ENCODE measurements at places on chromosomes 13 and 19.

DNA sequence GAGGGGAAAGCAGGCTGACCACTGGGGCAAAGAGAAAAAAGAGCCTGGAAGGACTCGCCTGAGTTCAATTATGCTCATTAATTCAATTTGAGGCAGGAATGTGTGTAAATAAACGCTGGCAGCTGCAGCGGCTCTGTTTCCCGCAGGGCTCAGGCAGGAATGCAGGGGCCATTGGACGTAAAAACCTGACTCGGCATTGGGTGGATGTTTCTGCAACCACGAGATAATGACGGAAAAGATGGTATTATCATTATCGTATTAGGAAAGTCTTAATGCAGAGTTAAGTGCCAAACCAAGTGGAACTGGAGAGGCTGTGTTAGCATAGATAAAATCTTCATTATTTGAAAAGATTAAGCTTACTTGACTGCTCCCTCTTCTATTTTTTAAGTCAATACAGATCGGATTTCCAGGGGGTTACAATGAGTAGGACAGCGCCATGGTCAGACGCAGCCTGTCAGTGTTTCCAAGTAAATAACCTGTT, 169.8 kb downstream of the SHISA2 start:
- no peaks in the 10 kb centered on the region for H3K27me3 ChIP-seq
- H3K36me3 ChIP-seq, result no peaks in the 10 kb centered on the region
- no peak overlapping the region for H3K27ac ChIP-seq
- no peak overlapping the region for H3K4me3 ChIP-seq
- DNase-seq, result no peak

DNA sequence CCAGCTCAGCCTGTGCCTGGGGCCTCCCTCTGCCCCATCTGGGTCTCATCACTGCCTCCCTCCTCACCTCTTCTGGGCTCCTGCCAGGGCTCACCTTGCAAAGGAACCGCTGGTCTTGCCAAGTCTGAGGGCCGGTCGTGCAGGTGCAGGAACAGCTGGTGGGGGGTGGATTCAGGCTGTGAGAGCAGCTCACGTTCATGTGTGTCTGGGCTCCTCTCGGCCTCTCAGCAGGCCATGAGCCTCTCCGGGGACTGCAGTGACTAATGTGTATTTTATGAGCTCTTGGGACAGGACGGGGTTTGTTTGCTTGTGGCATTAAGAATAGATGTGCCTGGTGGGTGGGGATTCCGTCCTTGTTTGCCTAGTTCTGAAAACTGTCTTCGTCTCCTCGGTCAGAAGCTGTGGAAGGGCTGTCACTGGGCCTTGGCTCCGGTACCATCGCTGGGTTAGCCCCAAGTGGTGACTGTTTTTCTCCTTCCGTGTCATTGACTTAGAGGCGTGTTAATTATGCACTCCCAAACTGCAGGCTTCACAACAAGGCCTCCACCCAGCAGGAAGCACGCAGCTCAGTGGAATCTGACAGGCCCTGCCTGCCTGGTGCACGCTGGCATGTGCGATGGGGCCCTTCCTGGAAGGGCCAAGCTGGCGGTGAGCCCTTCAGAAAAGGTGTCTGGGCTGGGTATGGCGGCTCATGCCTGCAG, 77.6 kb downstream of the KDM4B start:
- H3K27me3 ChIP-seq, result no peaks in the 10 kb centered on the region
- DNase-seq, result no peak
- H3K4me3 ChIP-seq, result no peak overlapping the region
- H3K4me1 ChIP-seq, result no peaks in the 10 kb centered on the region

DNA sequence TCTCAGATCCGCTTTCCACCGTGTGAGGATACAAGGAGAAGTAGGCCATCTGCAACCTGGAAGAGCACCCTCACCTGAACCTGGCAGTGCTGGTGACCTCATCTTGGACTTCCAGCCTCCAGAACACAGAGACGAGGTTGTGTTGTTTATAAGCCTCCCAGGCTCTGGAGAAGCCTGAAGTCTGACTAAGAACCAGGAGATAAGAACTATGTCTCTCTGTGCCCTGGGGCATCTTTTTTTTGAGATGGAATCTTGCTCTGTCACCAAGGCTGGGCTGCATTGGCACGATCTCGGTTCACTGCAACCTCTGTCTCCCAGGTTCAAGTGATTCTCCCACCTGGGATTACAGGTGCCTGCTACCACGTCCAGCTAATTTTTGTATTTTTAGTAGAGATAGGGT, 14.5 kb downstream of the FCGBP start:
- no peaks in the 10 kb centered on the region for H3K4me1 ChIP-seq
- H3K27me3 ChIP-seq, result no peaks in the 10 kb centered on the region
- DNase-seq, result no peak

GRCh38 chr19:53646144-53646543, 14.3 kb downstream of the DPRX start:
- no peaks in the 10 kb centered on the region for H3K36me3 ChIP-seq
- no peaks in the 10 kb centered on the region for H3K27me3 ChIP-seq
- H3K4me3 ChIP-seq, result no peak overlapping the region
- no peak for DNase-seq
- no peaks in the 10 kb centered on the region for H3K4me1 ChIP-seq

DNA sequence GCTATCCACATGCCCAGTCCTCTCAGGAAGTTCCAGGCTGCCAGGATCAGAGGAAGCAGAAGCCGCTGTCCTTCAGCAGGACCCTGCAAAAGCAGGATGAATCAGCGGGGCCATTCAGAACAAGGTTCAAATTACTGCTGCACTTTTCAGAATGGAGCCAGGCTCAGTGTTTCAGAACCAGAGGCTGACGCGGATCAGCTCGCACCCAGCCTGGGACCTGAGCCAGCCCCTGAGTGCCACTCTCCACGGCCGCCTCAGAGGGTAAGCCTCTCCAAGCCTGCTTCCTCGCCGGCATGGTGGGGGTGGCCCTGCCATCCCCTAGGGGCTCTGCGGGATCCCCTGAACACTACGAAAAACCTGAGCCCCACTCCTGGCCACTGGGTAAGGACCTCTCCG, 24.7 kb downstream of the RASA3 start:
- no peaks in the 10 kb centered on the region for H3K4me1 ChIP-seq
- H3K4me3 ChIP-seq, result no peak overlapping the region

GRCh38 chr13:32023096-32023495, 8.5 kb upstream of the FRY start:
- DNase-seq, result no peak
- no peaks in the 10 kb centered on the region for H3K36me3 ChIP-seq
- H3K4me1 ChIP-seq, result no peaks in the 10 kb centered on the region
- H3K27ac ChIP-seq, result no peak overlapping the region

GRCh38 chr13:93104270-93104669, 122.3 kb upstream of the GPC6 start:
- no peak for DNase-seq
- no peak overlapping the region for H3K4me3 ChIP-seq
- no peak overlapping the region for H3K27ac ChIP-seq
- no peaks in the 10 kb centered on the region for H3K36me3 ChIP-seq
- no peaks in the 10 kb centered on the region for H3K27me3 ChIP-seq
- no peaks in the 10 kb centered on the region for H3K4me1 ChIP-seq

DNA sequence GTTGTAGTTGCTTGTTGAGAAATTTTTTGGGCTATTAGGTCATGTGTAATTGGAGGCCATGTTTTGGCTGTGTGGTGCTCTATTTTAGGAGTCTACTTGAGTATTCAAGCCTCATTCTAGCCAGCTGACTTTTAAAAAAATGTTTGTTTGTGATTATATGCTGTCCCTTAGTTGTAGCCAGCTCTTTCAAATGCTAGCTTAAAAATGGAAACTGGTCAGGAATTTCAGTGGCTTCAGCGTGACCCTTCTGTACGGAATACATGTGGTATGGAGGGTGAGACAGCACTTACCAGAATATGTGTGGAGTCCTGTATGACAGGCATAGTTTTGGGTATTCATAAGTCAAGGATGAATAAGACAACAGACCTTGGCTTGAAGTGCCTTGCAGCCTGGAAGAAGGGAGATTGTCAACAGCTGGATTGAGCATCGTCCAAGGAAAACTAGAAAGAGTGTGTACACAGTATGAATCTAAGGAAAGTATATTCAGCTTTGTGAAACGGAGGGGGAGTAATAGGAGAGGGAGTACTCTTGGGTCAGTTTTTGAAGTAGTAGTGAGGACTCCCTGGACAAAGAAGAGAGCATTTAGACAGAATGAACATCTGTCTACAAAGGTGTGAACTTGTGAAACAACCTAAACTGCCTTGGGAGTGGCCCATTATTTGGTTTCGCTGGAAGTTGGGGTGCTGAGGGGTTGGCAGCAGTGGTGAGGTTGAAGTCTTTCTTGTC, 20.0 kb upstream of the WTIP start:
- H3K4me1 ChIP-seq, result peaks cover 8% of the 10 kb centered on the region
- no peaks in the 10 kb centered on the region for H3K27me3 ChIP-seq
- no peak overlapping the region for H3K4me3 ChIP-seq
- peaks cover 12% of the 10 kb centered on the region for H3K36me3 ChIP-seq
- no peak for DNase-seq
- H3K27ac ChIP-seq, result peak overlapping the region; percentile 96

DNA sequence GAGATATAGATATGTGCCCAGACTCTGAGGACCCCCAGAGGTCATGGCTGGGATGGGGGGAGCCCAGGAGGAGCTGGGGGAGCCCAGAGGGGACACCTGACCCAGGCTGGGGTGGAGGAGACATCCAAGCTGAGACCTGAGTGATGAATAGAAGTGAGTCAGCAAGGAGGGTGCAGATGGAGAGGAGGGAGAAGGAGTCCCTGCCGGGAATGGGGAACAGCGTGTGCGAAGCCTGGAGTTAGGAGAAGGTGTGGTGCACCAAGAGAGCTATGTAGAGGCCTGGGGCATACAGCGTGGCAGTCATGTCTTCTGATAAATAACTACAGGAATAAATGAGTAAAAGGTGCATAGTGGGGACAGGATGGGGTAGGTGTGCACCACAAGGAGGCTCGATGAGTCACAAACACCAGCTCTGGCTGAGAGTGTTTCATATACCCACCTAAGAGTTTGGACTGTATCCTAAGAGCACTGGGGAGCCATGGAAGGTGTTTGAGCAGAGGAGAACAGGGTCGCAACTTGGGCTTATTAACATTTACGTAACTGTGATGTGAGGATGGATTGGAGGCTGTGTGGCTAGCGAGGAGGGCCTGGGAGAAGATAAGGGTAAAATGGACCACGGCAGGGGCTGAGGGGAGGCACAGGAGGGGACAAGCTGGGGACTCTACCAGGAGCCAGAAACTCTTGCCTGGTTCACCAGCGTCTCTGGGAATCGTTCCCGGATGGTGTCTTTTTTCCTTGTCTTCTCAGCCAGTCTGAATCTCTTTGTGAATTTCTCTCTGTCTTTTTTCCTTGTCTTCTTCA, 1.4 kb downstream of the CEACAM18 start:
- H3K27me3 ChIP-seq, result no peaks in the 10 kb centered on the region
- no peaks in the 10 kb centered on the region for H3K4me1 ChIP-seq
- H3K4me3 ChIP-seq, result no peak overlapping the region
- no peaks in the 10 kb centered on the region for H3K36me3 ChIP-seq

DNA sequence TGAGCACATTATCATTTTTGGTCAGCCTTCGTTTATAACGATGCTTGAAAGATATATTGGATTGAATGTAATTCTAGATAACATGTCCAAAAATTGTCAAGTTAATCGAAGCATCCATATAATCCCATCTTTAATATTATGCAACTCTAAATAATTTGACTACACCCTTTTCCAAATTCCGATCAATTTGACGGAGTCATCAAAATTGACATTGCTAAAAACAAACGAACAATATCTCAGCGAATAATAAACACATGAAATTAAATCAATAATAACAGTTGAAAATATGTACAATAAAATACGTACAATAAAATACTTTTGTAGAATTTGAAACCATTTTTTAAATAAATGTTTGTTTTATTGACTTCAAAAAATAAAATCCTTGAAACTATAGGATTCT, 1516.4 kb downstream of the EFNB2 start:
- no peaks in the 10 kb centered on the region for H3K36me3 ChIP-seq
- H3K4me3 ChIP-seq, result no peak overlapping the region
- no peak for DNase-seq
- no peak overlapping the region for H3K27ac ChIP-seq

- DNase-seq, result no peak
- no peak overlapping the region for H3K27ac ChIP-seq
- H3K36me3 ChIP-seq, result no peaks in the 10 kb centered on the region
- H3K4me3 ChIP-seq, result no peak overlapping the region
- no peaks in the 10 kb centered on the region for H3K4me1 ChIP-seq
- H3K27me3 ChIP-seq, result no peaks in the 10 kb centered on the region
Observed at GRCh38 chr13:34070544-34071303, 252.8 kb downstream of the RFC3 start.

DNA sequence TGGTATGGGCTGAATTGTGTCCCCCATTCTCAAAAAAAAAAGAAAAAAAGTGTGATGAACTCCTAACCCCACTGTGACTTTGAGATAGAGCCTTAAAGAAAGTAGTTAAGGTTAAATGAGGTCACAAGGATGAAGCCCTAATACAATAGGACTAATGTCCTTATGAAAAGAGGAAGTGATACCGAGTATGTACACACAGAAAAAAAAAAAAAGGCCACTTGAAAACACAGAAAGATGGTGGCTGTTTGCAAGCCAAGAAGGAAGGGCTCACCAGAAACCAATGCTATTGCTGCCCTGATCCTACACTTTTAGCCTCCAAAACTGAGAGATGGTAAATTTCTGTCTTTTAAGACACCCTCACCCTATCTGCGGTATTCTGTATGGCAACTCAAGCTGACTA, 955.6 kb downstream of the PCDH17 start:
- no peaks in the 10 kb centered on the region for H3K27me3 ChIP-seq
- no peak overlapping the region for H3K27ac ChIP-seq
- no peak overlapping the region for H3K4me3 ChIP-seq
- no peak for DNase-seq

- H3K36me3 ChIP-seq, result no peaks in the 10 kb centered on the region
- H3K4me3 ChIP-seq, result no peak overlapping the region
- DNase-seq, result no peak
- no peak overlapping the region for H3K27ac ChIP-seq
Observed at GRCh38 chr13:27915301-27916207, 4.2 kb upstream of the PDX1 start.

DNA sequence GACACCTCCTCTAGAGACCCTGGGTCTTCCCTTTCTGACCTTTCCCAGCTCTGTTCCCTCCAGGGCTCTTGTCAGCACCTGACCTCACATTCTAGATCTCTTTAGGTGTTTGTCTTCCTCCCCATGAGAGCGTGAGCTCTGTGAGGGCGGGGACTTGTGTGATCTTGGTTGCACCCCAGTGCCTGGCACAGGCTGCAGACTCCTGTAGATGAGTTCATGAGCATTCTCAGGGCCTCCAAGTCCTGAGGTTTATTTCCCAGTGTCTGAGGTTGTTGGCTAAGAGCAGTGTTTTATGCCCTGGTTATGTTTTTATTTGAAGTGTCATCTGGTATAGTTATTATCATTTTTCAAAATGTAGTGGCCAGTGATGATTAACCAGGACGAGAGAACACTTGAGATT, 596 bp downstream of the CEACAM4 start:
- no peaks in the 10 kb centered on the region for H3K4me1 ChIP-seq
- H3K4me3 ChIP-seq, result no peak overlapping the region
- H3K27me3 ChIP-seq, result no peaks in the 10 kb centered on the region
- H3K36me3 ChIP-seq, result no peaks in the 10 kb centered on the region
- DNase-seq, result peak; percentile 42

GRCh38 chr13:33146843-33147611, 130.8 kb downstream of the KL start:
- no peaks in the 10 kb centered on the region for H3K27me3 ChIP-seq
